ENCODE measurements at places on chromosomes 16 and 17.

DNA sequence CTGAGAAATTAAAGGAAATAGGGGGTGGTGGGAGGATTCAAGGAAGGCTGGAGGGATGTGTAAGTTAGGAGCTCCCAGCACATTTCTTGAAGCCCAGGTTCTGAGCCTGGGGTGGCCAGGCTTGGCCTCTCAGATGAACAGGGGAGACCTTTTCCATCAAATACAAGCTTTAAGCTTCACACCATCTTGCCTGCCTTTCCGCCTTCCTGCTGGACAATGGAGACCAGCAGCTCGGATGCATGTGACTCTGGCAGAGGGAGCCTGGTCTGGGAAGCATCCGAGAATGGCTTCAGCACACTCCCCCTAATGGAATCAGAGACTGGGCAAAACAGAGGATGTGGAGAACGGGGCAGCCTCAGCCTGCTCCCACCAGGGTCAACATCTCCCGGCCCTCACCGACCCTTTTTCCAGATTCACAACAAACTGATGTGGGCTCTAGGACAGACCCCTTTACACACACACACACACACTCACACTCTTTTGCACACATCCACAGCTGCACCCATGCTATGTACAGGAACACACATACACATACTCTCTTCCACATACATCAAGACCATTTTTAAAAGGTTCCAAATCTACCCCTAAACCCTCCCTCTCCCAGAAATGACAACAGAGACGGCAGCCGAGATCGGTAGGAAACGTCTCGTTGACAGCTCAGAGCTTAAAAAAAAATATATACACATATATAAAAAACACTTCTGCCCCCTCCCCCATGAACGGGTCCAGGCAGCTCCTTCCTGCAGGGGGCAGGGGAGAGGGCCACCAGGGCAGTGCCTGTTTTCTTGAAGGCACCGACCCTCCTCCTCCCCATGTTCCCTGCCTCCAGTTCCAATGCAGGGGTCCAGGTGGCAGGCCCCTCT is 6.5 kb upstream of the ATXN7L3 start:
- no peak for DNase-seq

GRCh38 chr16:57773655-57774295 is 28.5 kb downstream of the KIFC3 start:
- no peak for DNase-seq

GRCh38 chr16:31215287-31216162 is 1.4 kb downstream of the PYDC1 start:
- DNase-seq, result peak; percentile 98

DNA sequence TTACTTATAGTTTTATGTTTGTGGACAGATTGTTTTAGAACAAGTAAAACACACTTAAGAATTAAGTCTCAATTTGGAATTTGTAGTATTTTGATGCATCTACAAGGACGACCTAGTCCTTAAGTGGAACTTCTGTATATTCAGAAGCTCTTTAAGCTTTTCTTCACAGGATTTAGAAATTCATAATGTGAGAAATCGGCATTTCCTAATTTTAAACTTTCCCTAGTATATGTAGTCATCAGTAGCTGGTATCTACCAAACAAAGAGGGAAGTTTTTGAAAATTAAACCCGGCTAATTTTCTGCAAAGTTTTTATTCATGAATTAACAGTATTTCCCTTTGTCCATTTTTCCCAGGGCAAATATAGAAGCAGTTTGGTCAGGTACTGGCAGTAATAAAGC is 203.6 kb downstream of the CDRT15L2 start:
- DNase-seq, result no peak

- DNase-seq, result no peak
Measured at GRCh38 chr17:47299239-47299910, 24.4 kb upstream of the EFCAB13 start.

DNA sequence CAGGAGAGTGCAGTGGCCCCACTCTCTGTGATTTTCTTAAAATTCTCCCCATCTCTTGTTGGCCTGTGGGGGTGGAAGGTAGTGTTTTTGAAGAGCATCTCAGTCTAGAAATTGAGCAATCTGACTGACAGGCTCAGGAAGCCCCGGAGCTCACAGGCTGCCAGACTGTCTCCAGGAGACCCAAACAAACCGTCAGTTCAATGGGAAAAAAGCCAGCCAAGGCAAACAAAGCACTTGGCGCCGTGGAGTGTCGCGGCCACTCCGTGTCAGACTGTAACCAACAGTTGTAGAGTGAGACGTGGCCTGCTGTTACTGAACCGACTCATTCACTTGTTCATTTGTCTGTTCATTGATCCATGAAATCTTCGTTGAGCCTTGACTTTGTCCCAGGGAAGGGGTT is 33.7 kb downstream of the RGS9 start:
- no peak for DNase-seq

- DNase-seq, result no peak
Measured at GRCh38 chr16:7517496-7517895, 184.9 kb downstream of the RBFOX1 start.

GRCh38 chr17:76398523-76399174 is 14.2 kb downstream of the SPHK1 start:
- no peak for DNase-seq

- no peak for DNase-seq
Measured at GRCh38 chr17:50187394-50187725, 14.1 kb downstream of the COL1A1 start.

DNA sequence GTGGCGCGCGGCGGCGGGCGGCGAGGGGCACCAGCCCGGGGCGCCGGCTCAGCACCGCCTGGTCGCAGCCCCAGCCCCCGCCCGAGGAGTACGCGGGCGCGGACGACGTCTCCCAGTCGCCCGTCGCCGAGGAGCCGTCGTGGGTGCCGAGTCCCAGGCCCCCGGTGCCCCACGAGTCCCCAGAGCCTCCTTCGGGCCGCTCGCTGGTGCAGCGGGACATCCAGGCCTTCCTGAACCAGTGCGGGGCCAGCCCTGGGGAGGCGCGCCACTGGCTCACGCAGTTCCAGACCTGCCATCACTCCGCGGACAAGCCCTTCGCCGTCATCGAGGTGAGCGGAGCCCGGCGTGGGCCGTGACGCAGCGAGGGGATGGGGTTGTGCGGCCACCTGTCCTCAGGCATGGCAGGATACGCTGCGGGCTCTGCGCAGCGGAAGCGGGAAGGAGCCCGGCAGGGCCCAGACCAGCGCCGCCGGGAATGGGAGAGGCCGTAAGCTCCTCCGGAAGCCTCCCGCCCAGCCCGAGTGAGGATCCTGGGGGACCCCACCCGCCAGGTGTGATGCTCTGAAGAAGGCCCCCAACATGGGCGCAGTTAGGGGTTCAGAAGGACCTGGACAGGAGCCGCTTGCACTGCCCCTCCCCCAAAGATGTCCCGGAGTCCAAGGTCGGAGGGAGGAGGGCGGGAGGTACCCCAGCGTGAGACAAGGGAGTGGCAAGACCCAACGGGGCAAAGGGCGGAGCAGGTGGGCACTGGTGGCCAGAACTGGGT is 522 bp downstream of the NAGS start:
- no peak for DNase-seq

DNA sequence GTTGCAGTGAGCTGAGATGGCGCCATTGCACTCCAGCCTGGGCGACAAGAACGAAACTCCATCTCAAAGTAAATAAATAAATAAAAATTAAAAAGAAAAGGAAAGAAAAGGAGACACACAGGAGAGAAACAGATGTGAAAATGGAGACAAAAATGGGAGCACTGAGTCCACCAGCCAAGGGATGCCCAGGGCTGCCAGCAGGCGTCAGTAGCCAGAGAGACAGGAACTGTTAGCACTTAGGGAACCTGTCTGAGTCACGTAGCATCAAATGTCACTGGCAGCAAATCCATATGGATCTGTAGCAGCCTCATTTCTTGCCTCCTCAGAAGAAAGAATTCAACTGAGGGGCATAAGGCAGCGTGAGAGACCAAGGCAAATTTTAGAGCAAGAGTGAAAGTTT is 79.7 kb downstream of the CYLD start:
- no peak for DNase-seq

- DNase-seq, result no peak
Measured at GRCh38 chr17:39236450-39236927, 10.7 kb upstream of the STAC2 start.

DNA sequence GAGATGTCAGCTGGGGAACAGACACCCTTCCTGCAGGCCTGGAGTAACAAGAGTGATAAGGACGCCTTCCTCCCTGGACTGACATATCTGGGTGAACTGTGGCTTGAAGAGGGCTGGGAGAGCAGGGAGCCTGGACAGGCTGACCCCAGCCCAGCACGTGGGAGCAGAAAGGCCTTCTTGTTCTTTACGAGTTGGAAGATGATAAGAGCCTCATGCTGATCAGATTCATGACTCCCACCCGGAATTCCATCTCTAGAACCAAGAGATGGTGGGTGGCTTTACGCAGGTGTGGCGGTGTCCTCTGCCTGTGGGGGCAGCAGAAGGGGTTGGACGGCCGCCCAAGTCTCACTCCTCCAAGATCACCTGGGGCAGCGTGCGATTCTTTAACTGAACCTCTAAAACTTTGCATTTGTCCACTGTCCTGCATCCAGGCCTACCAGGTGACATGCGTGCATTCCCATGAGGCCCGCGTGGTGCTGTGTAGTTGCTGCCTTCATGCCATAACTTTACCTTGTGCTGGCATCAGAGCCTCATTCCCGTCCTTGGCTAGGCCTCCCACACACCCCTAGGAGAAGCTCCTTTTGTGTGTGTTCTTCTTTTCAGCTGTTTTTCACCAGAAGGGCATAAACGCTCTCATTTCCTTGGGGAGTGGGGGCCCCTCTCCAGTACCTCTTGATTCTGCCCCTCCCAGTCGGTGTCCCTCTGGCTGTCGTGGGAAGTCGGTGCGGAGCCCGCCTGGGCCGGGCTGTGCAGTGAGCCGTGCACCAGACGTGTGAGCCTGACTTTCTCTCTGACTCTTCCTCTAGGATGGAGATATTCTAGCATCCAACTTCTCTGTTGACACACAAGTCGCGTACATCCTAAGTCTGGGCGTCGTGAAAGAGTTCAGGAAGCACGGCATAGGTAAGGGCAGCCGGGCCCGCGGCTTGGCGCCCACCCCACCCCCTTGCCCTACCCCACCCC is 13.3 kb downstream of the C16orf90 start:
- DNase-seq, result no peak

DNA sequence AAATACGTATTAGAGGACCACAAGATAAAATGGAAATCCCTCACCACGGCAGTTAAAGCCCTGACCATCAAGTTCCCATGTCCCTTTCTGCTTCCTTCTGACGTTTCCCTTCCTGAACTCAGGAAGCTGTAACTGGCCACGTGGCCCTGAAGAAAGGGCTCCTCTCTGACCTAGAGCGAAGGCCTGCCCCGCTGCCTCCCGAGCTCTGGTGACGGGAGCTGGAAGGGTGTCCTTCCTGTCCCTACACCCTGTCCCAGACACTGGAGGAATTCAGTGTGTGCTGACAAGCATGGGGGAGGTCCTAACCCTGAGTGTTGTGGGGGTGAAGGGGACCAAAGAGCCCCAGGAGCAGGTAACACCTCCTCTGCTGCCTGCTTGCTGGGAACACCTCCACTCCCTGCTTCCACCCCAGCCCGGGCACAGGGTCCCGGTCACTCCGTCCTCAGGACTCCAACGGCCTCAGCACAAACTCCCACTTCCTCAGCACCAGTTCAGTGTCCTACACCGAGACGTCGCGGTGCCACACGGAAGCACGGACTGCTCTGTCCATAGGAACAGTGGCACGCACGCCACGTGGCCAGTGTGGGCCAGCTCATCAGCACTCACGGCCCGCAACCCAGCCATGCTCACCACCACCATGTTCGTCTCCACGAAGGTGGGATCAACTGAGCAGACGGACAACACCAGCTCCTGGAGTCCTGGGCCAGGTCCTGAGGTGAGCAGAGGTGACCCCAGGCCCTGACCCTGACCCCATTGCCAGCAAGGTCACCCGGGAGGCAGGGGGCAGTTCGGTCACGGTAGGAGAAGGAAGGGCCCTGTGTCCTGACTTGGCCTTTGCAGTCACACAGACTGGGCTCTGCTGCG is 16.9 kb downstream of the TMEM235 start:
- no peak for DNase-seq

- no peak for DNase-seq
Measured at GRCh38 chr16:59394526-59394925, 660.4 kb upstream of the GOT2 start.

DNA sequence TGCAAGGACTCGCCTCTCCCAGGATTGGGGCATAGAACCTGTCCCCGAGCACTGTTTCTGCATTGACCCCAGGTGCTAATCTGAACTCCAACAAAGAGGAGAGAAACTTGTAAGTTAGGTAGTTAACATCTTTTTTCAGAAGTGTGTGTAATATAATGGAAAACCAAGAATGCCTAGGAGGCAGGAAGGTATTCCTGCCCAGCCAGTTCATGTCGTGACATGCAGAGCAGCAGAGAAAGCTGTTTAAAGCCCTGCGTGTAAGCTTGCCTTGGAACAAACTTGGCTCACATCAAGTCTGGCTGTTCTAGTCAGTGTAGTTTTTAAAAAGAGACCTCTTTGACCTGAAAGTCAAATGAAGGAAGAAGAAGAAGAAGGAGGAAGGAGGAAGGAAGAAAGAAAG is 2.1 kb upstream of the GNA13 start:
- DNase-seq, result no peak

GRCh38 chr17:40176754-40177110 is 538 bp upstream of the RAPGEFL1 start:
- DNase-seq, result no peak

DNA sequence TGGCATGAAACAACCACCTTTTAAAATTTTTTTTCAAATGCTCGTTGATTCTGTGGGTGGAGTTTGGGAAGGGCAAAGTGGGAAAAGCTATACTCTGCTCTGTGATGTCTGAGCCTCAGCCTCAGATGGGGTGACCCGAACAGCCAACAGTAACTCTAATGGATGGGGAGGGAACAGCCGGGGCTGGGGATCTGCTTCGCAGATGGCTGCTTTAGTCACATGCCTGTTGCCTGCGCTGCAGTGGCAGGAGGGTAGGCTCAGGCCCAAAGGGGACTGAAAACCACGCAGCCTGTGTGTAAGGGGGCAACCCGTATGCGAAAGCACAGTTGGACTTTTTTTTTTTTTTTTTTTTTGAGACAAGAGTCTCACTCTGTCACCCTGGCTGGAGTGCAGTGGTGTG is 14.9 kb upstream of the MAPK3 start:
- DNase-seq, result no peak

DNA sequence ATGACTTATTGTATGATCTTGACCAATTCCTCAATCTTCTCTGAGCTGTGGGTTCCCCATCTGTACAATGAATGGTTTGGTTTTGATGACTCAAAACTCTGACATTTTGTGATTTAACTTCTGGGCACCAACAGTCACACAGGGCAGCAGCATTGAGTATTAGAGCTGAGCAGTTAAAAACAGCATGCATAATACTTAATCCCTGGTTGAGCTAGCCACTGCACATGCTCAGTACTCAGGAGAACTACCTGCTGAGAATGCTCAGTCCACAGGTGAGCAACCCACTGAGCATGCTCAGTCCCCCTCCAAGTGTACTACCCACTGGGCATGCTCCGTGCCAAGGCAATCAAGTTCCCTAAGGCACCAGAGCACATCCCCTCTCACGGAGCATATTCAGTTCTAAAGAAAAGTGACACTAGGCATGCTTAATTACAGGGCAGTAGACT is 68.7 kb downstream of the AIPL1 start:
- peak; percentile 46 for DNase-seq

Measured in iPS-NIHi11 (cell line).